NCI-H446 treated with DMSO at 0.1 percent for 48 hours (cell line): ENCODE measurements at places on chromosomes 4 and X.

- DNase-seq: no peak
Observed at GRCh38 chr4:13605330-13605729, 22.2 kb downstream of the BOD1L1 start.

DNA sequence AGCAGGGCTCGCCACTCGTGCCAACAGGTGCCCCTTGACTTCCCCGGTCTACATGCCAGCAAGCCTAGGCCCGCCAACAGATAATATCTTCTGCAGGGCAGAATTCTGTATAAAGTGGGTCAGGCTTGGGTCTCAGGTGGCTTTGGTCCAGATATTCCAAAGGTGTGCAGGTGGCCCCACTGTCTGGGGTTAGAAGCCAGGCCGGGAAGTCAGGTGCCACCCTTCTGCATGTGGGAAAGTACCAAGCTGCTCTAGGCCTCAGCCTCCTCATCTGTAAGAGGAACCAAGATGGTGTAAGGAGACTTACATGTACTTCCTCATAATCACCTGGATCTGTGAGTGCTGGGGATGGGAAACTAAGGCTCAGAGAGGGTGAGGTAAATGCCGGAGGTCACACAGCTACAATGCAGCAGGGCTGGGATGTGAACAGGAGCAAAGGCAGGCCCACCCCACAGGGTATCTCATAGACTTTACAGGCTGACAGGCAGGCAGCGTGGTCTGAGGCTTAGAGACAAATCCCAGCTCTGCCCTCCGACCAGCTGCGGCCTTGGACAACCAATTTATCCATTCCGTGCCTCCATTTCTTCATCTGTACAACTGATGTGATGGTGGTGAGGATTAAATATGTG is 35.9 kb downstream of the WDR1 start:
- DNase-seq: no peak

- no peak for DNase-seq
Observed at GRCh38 chr4:147823130-147823529, 91.2 kb downstream of the ARHGAP10 start.

GRCh38 chr4:132332932-132333723 is 816.0 kb upstream of the PCDH10 start:
- DNase-seq: no peak

GRCh38 chrX:11504234-11504633 is 161.5 kb downstream of the ARHGAP6 start:
- no peak for DNase-seq

GRCh38 chr4:35918491-35918977 is 325.8 kb downstream of the ARAP2 start:
- DNase-seq: no peak

GRCh38 chr4:42471896-42472295 is 74.6 kb downstream of the SHISA3 start:
- DNase-seq: no peak
